ENCODE measurements at places on chromosomes 16 and 17.

DNA sequence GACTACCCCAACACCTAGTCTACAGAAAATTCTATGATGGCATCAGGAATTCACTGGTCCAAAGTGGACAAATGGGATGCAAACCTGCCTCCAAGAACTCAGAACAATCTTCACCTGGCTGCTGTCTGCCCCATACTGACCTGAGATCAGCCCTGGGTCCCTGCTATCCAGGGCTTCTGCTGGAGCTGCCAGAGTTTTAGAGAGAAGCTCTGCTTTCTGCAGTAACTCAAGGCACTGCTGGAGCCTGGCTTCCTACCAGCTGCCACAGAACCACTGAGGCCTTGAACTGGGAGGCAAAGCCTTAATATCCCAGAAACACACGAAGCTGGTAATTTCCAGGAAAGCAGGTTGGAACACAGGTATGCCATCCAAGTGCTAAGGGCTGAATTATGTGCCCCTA is 7.5 kb downstream of the TMEM170A start:
- no peak for DNase-seq

- DNase-seq: no peak
Measured at GRCh38 chr16:1642148-1642547, 30.0 kb downstream of the CRAMP1 start.

GRCh38 chr17:31926100-31926729 is 10.6 kb upstream of the SUZ12 start:
- no peak for DNase-seq

DNA sequence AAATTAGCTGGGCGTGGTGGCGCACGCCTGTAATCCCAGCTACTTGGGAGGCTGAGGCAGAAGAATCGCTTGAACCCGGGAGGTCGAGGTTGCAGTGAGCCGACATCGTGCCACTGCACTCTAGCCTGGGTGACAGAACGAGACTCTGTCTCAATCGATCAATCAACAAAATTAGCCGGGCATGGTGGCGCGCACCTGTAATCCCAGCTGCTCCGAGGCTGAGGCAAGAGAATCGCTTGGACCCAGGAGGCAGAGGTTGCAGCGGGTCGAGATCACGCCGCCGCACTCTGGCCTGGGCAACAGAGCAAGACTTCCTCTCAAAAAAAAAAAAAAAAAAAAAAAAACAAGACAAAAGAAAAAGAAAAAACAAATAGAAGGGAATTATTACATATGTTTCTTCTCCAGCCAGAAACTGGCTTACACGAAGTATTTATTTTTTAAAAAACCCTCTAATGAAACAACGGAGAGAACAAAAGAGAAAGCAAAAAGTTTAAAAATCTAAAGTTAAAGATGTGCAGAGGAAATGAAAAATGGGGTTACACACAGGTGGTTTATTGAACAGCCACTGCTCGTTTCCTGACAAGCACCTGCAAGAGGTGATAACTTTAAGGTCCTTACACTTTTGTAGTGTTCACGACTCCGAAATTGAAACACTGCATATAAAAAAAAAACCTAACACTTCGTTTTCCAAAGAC is 1.4 kb downstream of the SYNRG start:
- no peak for DNase-seq

DNA sequence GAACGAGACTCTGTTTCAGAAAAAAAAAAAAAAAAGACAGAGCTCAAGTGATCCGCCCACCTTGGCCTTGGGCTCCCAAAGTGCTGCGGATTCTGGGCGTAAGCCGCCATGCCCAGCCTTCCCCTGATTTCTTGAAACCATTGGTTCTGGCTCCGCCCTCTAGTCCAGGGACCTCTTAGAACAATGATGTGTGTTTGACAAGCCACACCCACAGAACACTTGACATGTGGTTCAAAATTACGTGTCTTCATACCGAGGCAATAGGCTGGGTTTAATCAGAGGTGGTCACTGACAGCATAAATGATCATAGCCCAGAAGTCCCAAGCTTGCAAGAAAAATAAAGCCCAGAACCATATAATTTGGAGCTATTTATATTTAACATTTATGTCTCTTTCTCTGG is 23.0 kb downstream of the KNOP1 start:
- no peak for DNase-seq

DNA sequence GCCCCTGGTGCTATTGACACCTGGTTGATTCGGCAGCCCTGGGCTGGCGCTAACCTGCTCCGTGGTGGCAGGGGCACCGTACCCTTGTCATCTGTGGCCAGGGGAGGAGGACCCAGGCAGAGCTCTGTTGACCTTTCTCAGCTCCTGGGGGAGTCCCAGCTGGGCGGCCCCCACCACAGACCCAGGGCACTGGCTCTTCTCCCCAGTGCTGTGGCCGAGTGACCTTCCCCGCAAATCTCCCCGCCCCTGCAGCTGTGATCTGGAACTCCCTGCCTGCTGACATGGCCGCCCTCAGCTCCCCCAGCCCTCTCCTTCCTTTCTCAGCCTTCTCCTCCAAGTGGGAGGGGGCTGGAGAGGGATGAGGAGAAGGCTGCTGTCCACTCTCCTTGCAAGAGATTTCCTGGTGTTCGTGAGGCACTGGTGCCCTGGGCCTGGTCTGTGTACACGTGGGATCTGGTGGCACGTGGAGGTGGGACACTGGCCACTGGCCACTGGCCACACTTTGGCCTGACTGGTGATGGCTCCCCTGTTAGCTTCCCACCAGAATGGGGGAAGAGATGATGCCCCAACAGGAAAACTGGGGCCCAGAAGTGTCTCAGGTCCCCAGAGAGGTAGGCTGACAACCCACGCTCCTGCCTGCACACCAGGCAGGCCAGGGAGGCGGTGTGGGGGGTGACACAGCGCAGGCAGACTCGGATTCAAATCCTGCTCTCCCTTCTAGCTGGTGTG is 8.2 kb downstream of the FMNL1 start:
- DNase-seq: no peak

DNA sequence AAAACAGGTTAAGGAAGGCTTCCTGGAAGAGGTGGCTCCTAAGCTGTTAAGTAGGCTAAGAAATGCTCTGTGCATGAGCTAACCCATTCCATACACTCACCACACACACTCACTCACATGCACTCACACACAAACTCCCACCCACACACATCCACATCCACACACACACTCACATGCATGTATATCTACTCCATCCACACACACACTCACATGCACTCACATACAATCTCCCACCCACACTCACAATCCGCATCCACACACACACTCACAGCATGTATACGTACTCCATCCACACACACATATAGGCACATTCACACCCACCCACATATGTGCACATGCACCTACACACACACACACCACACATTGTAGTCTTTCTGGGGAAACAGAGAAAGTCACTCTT is 89.3 kb upstream of the HNF1B start:
- no peak for DNase-seq

GRCh38 chr17:76124582-76125390 is 16.3 kb downstream of the FOXJ1 start:
- no peak for DNase-seq

GRCh38 chr17:16465861-16466338 is 26.1 kb downstream of the LRRC75A start:
- no peak for DNase-seq

DNA sequence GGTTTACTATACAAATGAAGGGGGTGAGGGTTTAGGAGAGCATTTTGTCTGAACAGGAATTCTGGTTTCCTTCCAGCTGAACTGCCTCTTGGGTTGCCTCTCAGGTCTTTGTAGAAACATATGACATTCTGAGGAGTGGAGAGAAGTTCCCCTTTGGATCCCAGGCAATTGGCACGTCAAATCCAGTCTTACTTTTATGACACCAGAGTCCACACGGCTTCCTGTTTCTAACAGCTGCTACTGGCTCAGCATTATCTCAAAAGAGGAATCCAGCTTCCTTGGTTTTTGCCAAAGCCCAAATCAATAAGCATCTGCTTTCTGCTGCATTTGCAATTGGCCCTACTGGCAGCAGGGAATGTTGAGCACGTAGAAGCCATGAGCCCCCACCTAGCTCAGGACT is 97.6 kb upstream of the FAM20A start:
- no peak for DNase-seq

- DNase-seq: no peak
Measured at GRCh38 chr17:74190807-74191406, 12.6 kb upstream of the RPL38 start.

DNA sequence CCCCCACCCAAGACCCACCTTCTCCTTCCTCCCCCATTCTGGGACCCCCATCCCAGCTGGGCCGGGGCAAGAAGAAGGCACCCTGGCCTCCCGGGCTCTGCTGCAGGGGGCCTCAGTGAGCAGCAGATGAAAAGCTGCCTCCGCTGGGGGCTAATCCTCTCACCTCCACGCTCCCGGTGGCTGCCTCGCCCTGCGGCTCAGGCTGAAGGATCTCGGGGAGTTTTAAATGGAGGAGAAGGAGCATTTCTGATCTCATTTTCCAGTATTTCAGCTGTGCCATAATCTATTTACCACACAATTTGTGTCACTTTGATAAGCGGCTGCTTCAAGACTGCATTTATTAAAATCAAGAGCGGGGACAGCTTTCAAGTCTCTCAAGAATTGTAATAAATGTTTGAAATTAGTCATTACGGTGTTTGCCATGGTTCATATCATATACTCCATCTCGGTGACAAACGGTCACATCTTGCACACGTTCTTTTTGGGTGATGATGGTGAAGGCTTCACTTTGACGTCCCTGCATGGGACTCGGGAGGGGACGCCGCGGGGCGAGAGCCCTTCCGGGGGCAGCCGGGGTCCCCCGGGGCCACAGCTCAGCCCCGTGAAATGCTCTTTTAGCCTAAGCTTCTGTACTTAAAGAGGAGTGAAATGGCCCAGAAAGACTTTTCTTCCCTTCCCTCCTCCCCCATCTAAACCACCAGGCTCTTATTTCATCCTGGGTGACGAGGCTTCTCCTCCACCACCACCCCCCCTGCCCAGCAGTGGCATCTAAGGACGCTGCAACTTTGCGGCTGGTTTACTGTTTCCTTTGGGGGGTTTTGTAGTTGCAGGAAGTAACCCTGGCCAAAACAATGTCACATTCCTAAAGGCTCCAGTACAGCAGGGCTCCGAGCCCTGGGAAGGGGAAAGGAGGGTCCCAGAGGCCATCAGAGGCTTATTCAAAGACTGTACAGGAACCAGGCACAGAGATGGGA is 313.1 kb upstream of the TNRC6C start:
- peak; percentile 17 for DNase-seq
